Kidney (tissue), 22 donors: ENCODE measurements at places on chromosomes 16 and 17. TPM values are rescaled to one million over a fixed set of nuclear protein-coding genes. Genes with fewer than 3 reads are reported as not detected.

GRCh38 chr17:56899403-56899802, 14.4 kb downstream of the TRIM25 start:
- DNase-seq = no peak

The MEAK7 gene
- total RNA-seq = 30.6 TPM

DNA sequence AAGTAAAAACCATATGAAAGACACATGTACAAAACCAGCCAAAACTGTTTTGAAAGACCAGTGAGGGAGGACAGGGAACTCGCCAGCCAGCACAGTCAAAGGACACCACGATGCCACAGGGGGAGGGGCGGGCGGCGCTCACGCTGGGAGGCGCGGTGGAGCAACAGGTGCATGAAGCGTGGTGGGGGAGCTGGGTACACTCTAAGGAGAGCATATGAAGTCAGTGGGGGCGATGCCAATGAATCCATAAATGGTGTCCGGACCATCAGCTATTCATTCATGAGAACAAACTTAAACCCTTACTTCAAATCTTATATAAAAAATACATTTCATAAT, 101.0 kb upstream of the DNAH17 start:
- no peak for DNase-seq

DNA sequence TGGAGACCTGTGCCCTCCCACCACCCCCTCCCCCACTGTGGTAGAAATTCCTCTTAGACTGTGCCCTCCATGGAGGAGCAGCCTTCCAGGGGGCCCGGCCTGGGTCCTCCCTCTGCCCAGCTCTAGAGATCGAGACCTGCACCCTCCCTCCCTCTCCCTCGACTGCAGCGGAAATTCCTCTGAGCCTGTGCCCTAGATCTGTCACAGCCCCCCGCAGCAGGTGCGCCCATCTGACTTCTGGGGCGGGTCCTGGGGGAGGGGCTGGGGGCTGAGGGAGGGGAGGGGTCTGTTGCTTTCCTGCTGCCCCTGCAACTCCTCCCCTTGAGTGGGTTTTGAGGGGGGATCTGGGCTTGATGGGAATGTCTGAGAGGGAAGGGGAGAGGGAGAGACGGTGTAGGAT, 177.8 kb upstream of the GSE1 start:
- no peak for DNase-seq

GRCh38 chr17:17119533-17119932, 77.3 kb downstream of the MPRIP start:
- no peak for DNase-seq

The SEPTIN12 gene
- total RNA-seq = not detected

GRCh38 chr17:62895320-62896301, 70.4 kb upstream of the TANC2 start:
- DNase-seq = no peak

The MYO15A gene
- 1.3 TPM for total RNA-seq

The RNF167 gene
- 95.0 TPM for total RNA-seq
